ENCODE measurements at places on chromosomes 5 and 9.
A peak's percentile ranks its signal among the peaks of the same experiment; 100 is the strongest.

DNA sequence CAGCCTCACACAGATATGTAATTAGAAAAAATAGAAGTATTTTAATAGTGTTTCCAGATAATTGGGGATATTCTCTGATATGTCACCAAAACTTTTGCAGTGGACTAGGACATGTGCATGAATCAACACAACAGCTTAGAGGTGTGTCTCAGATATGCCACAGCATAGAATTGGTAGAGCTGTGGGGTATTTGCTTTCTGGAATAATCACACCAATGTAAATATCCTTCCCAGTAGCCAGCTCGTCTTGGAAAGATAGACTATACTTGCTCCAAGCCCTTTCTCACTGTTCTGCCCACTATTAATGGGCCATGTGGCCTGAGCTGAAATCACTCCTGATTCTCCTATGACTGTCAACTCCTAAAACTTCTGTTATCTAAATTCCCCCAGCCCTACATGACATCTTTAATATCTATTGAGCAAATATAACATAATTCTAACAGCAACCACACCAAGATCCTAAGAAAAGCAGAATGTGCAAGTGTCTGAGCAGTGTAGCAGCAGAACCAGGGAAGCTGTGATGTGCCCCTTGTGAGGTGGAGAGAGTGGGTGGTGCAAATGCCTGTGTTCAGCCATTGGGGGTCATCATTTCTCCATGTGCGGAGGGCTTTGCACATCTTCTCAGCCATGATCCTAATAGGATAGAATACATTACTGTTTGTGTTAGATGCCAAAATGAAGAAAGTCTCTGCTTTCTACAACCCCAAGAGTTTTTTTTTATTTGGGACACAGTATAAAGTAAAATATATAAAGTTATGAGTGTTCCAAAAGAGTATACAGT lies 65.0 kb downstream of the MELK start:
- DNase-seq, result no peak

GRCh38 chr9:29657821-29658220 lies 2084.5 kb upstream of the C9orf72 start:
- DNase-seq, result no peak

DNA sequence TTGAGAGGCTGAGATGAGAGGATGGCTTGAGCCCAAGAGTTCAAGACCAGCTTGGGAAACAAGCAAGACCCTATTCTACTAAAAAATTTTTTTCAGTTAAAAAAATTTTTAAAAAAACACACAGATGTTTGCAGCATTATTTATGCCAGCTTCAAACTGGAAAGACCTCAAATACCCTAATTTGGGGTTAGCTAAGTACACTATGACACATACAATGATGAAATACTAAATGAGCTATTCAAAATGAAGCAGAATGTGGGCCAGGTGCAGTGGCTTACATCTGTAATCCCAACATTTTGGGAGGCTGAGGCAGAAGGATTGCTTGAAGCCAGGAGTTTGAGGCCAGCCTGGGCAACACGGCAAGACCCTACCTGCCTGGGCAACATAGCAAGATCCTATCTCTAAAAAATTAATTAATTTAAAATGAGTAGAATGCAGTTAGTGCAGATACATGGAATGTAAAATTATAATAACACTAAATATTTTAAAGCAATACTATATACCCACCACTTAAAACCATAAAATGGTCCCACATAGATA lies 44.9 kb downstream of the LHFPL2 start:
- DNase-seq, result no peak

- DNase-seq, result no peak
Measured at GRCh38 chr9:72315089-72315509, 49.9 kb downstream of the ZFAND5 start.

- DNase-seq, result no peak
Measured at GRCh38 chr5:74810915-74811314, 43.9 kb downstream of the NSA2 start.

DNA sequence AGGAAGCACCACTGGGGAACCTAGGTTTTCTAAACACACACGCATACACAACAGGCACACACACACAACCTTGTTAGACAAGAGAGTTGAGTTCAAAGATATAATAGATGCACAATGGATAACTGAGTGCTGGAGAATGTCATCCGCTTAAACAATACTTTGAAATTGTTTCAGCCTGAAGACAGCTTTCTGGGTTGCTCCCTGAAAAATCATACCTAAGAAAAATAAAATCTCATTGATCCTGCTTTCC lies 126.1 kb downstream of the TMEM161B start:
- DNase-seq, result no peak

GRCh38 chr5:72386639-72387038 lies 66.5 kb downstream of the PTCD2 start:
- DNase-seq, result no peak

GRCh38 chr5:74938250-74938933 lies 72.2 kb upstream of the FAM169A start:
- no peak for DNase-seq

DNA sequence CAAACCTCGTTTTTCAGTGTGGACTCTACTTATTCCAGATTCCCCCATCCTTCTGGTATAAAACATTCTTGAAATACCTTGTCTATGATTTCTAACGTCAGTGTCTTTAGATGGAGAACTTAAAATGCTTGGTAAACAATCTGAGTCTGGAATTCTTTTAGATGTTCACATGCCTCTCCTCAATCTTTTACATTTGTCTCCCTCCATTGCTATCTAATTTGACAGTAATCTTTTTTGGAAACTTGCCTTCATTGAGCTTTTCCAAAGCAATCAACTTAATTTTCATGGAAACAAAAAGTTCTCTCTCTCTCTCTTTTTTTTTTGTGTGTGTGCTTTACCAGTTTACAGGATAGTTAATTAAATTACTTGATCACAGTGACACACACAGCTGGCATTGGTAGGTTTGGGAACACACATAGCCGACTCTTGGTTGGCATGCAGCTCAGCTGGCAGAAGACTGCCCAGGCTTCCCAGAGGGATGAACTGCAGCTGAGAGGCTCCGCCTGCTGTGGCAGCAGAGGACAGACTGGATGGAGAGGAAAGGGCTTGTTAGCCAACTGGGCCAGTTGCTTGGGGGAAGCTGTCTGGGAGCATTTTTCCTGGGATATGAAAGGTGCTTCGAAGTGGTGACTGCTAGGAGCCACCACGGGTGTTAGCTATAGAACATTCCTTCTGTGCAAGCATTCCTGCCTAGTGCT lies 271.3 kb downstream of the ZSWIM6 start:
- peak; percentile 72 for DNase-seq

DNA sequence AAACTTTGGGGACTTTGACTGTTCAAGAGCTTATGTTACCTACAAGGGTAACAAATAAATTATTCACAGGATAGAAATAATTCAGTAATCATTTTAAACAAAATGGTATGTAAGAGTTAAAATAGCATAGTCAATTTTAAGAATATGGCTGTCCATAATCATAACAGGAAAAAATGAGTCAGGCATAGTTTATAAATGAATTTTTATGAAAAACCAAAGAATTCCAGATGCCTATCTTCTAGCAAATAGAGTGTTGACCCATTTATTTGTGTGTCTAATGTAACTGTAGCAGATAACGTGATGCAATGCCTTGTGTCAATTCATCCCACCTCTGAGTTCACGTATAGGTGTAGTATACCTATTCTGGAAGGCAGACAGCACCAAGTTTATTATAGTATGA lies 169.7 kb upstream of the CDH9 start:
- DNase-seq, result no peak

DNA sequence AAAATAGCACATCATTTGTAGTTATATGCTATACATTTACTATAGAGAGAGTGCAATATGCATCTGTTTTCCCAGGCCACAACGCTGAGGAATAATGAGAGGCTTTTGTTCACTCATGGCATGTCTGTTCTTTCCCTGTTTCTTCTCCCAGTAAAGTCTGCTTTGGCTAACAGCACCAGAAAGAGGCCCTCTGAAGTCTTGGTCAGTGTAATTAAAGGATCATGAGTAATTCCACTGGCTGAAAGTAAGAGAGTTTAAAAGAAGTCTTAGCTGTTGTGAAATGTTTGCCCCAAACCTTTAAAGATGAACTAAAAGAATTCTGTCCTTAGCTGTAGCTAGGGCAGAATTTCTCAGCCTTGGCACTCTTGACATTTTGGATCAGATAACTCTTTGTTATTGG lies 228.8 kb downstream of the TLE4 start:
- DNase-seq, result no peak

- DNase-seq, result no peak
Measured at GRCh38 chr5:66621146-66621545, 25.0 kb downstream of the MAST4 start.

GRCh38 chr5:77430726-77431125 lies 61.4 kb downstream of the WDR41 start:
- no peak for DNase-seq

- DNase-seq, result peak; percentile 65
Measured at GRCh38 chr5:171336521-171337209, 27.6 kb downstream of the TLX3 start.

DNA sequence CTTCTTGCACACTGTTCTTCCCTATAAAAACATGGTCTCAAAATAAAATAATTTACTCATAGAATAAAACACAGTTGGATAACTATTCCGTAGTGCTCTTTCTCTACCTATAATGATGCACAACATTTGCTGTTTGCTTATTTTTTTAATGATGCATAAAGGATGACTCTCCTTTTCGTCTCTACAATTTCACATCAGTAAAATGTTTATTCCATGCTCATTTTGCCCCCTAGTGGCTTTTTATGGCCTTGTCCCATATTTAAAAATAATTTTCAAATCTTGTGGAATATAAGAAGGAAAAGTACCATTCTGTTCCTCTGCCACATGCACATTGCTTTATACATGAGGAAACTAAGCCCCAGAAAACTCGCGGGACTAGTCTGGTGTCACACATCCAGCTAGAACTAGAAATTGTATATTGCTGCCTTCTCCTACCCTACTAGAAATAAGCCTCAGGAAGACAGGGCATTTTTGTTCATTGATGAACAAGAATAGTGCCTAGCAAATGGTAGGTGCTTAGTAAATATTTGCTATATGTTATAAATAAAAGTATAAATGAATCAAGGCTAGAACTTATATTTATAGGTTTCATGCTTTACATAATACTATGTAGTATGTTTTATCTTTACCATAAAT lies 12.7 kb downstream of the KCTD16 start:
- no peak for DNase-seq

DNA sequence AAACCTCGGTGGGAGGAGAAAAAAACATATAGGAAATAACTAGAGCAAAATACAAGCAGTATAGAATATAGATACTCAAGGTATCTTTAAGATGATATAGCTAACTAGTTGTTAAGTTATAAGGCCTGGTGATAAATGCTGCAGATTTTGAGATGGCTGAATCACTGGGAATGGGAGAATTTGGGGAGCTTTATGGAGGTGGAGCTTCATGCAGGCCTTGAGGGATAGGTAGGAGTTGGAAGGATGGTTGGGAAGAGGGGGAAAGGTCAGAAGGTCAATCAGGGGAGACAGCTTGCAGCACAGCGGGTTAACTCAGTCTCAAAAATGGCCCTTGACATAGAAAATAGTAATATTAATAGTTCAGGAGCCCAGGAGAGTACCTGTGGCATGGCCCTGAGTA lies 34.8 kb downstream of the RAI14 start:
- DNase-seq, result no peak

DNA sequence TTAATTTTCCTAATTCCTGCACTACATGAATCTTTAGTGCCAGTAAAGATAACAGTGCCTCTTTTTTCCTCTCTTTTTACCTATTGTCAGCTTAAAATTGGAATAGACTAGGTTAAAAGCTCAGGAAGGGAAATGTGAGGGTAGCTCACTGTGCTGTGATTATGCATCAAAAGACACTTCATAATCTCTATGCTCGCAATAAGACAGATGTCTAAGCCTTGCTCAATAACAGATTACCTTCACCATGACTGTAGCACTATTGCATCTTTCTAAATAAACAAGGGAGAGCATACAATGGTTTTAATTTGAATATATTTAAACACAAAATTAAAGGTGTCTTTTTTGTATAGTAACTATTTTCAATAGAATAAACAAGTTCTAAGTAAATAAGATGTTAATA lies 130.1 kb downstream of the FBN2 start:
- no peak for DNase-seq

DNA sequence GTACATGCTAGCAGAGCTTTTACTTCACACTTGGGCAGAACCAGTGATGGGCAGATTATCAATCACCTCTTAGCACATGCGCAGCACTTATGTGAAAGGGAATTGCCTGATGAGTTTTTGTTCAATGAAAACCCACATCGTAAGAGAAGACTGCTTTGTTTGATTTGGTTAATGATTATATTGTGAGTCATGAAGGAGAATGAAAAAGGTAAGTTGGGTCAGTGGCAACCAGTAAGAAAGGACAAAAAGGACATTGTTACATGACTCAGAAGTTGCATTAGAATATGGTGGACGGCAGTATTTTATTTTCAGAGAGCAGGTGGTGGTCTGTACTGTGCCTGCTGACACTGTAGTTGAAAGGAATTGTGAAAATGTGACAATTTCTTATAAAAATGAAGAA lies 127.4 kb downstream of the AOPEP start:
- DNase-seq, result no peak

DNA sequence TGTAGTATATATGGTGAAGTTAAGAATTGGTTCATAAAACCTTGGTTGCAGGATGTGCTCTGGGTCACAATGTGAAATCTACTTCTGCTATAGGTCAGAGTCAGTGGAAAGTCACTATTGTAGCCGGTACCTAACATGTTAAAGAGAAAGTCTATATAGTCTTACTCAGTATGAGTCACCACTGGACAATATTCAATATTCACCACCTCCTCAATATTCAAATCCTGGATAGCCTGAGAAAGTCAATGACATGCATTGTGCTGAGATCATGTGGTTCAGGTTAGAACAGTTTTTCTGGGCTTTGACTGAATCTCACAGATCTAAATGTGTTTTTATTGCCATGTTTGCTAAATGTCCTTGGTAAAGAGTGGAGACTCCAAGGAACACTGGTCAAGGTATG lies 108.8 kb downstream of the HMHB1 start:
- DNase-seq, result no peak

- DNase-seq, result no peak
Measured at GRCh38 chr9:116247284-116247683, 93.7 kb downstream of the PAPPA start.

GRCh38 chr5:17314907-17315471 lies 97.6 kb downstream of the BASP1 start:
- DNase-seq, result no peak

DNA sequence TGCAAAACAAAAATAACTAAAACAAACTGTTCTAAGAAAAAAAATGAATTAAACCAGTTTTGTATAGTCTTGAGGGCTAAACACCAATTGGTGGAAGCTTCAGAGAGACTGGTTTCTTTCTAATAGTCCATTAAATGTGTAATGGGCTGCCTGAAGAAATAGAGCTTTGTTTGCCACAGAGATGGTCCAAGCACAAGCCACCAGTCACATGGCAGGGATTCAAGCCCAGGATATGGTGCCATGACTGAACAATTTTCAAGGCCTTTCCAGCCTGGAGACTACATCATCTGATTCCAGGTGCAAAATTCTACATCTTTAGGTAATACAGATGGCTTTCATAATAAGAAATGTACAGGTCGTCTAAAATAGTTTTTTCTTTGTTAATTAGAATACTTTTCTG lies 355.3 kb downstream of the NR2F1-AS1 start:
- no peak for DNase-seq
